ENCODE measurements at places on chromosomes 1 and 21.

- no peak for DNase-seq
Measured at GRCh38 chr1:207606362-207606755, 38.6 kb upstream of the CR1L start.

GRCh38 chr21:33196941-33197374, 32.8 kb upstream of the IFNAR2 start:
- peak; percentile 72 for DNase-seq

DNA sequence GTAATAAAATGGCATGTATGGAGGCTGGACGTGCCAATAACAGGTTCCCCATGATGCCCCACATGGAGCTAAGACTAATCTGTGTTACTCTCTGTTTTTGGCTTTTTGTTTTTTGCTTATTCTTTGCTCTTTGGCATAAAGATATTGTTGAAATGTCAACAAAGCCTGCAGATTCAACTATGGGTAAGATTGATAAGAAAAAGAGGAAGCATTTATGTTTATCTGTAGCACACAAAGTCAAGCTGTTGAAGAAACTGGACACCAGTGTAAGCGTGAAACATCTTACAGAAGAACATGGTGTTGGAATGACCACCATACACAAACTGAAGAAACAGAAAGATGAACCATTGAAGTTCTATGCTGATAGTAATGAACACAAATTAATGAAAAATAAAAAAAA, 402.7 kb downstream of the LTN1 start:
- DNase-seq: no peak

GRCh38 chr1:44237721-44238457, 24.6 kb downstream of the DMAP1 start:
- DNase-seq: peak; percentile 65

GRCh38 chr1:61255358-61255703, 173.0 kb downstream of the NFIA start:
- no peak for DNase-seq

- DNase-seq: no peak
Measured at GRCh38 chr1:3889936-3890335, 10.1 kb downstream of the C1orf174 start.

- no peak for DNase-seq
Measured at GRCh38 chr1:175511496-175511895, 231.9 kb downstream of the TNR start.

- no peak for DNase-seq
Measured at GRCh38 chr1:65048335-65048734, 82.0 kb upstream of the JAK1 start.

DNA sequence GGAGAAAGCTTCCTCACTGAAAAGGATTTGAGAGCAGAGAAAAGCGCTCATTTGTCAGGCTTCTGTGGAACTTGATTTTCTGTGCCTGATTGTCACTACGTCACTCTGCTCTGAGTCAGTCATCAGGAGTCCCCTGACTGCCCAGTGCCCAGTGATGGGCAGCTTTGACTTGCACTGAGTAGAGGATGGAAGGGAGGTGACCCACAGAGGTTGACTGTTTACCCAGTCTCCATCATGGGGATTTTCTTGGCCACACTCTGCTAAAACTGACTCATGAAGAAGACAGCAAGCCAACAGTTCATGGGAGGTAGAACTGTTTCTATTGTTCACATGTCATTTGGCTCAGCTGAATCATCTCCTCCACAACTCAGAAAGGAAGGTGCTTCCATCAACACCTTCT, 82.1 kb upstream of the DUSP10 start:
- peak; percentile 76 for DNase-seq

DNA sequence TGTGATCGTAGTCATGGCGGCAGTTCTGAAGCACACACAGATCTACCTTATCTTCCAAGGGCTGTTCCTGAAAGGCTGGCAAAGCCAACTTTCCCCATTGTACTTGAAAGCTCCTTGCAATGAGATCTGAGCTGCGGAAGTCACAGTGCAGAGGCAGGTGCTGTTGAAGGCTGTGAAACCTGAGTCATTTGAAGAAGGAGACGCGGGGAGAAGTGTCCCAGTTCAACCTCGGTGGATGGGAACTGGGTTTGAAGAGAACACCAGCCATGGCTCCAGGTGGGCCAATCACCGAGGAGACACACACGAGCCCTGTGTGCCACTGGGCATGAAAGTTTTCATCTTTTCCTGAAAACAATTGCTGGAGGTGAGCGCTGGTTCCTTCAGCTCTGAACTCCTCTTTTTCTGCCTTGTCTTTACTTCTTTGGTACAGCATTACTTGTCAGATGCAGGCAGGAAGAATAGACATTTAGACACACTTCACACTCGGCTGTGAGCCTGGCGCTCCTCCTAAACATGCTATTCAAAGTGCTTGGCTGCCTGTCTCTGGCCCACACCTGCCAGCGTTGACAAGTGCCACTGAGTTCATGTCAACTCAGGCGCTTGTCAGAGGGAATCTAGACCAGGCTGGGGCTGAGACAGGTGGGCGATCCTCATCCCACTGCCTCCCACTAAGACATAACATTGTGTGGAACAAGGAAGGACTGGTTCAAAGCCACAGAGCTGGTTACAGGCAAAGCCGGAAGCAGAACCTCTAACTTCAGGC, 25.7 kb upstream of the PDE9A start:
- DNase-seq: no peak

DNA sequence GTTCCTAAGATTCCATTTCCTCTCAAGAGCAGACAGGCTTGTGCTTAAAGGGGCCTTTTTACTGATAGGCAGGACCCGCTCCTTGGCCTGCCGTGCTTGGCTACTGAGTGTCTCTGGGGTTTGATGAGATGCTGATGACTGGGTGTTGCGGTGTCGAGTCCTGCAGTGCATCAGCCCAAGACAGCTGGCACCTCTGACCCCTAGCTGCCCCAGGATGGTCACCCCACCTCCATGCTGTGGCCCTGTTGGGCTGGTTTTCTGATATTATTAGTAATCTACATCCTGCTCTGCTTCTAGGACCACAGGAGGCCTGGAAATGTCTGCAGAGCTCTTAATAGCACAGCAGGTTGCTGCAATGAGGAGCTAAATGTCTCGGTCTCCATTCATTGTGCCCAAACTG, 28.7 kb downstream of the LRRC71 start:
- no peak for DNase-seq

DNA sequence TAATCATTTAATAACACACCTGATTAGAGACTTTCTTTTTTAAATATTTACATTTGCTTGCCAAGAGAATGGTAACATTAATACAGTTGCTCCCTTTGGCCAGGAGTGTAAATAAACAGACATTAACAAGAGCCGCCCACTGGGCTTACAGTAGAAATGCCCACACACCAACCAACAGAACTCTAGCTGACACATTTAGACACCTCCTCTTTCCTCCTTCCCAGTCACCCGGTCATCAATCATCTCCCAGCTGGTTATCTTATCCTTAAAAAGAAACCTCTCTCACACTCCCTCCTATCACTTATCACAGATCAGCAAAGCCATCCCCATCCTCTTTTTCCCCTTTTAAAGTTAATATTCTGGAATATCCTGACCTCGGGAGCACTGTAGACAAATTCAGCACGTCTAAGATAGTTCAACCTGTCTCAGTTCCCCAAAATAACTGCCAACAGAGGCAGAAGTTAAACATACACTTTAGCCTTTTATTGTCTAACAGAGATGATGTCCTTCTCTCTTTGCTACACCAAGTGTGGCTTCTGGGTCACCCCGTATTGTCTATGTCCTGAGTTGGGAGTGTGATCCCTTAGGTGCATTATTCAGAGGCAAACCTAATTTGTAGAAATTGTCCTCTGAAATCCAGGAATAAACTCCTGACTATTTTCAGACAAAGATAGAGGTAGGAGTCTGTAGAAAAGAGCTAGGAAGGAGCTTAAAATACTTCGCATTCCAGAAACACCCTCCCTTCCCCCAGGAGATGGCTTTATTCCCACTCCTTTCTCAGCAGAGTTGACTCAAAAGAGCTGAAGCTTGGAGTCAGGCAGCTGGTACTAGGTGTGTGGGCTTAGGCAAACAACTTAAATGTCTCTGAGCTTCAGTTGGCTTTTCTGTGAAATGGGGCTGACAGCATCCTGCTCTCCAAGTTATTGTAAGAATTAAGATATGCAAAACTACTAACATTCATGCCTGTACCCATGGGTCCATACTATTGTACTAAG, 8.8 kb downstream of the MYCL start:
- DNase-seq: peak; percentile 78

DNA sequence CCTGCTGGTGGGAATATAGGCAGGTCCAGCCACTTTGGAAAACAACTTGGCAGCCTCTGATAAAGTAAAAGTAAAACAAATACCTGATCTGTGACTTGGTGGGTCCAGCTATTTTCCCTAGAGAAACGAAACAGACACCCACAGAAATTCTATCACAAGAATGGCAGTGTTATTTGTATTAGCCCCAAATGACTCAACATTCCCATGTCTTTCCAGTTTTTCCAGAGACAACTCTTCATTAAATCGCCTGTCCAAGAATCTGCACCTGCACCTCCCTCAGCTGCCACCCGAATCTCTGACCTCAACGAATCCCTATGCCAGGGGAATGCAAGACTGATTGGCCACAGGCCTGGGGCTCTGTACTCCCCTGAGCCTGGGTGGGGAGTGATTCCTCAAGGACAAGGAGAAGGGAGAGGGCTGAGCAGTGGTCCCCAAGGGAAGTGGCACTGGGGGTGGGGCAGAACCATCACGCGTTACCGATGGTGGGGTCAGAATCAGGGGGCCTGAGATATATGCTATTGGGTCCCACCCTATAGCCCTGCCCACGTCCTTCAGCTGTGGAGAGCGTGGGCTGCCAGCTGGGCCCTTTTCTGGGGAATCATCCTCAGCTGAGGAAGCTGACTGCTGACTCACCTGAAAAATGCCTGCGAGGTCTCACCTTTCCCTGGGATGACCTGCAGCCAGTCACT, 553.0 kb downstream of the PTPRU start:
- DNase-seq: peak; percentile 16

DNA sequence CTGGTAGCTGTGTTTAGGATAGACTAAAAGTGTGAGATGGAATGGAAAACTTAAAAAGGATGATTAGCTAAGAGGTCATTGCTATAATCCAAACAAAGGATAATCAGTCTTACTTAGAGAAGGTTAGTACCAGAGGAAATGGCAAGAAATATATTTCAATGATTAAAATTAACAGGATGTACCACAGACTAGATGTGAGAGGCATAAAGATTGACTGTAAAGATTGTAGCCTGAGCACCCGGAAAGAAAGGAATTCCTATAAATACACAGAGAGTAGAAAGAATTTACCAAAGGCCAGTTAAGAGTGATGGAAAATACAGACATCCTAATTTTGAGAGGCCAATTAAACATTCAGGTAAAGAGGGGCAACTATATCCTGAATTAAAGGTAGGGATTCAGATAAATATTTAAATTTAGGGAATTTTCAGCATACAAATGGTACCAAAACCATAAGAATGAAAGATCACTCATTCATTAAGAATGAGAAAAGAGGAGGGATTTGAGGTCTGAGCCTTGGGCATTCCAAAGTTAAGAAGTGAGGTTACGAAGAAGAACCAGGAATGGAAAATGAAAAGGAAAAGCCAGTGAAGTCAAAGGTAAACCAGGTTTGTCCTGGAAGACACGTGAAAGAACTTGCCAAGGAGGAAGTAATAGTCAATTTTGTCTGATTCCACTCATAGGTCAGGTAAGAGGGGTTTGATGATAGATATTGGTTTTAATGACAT, 46.4 kb upstream of the RGS1 start:
- no peak for DNase-seq

- peak; percentile 53 for DNase-seq
Measured at GRCh38 chr1:178052650-178053461, 41.0 kb upstream of the RASAL2 start.

DNA sequence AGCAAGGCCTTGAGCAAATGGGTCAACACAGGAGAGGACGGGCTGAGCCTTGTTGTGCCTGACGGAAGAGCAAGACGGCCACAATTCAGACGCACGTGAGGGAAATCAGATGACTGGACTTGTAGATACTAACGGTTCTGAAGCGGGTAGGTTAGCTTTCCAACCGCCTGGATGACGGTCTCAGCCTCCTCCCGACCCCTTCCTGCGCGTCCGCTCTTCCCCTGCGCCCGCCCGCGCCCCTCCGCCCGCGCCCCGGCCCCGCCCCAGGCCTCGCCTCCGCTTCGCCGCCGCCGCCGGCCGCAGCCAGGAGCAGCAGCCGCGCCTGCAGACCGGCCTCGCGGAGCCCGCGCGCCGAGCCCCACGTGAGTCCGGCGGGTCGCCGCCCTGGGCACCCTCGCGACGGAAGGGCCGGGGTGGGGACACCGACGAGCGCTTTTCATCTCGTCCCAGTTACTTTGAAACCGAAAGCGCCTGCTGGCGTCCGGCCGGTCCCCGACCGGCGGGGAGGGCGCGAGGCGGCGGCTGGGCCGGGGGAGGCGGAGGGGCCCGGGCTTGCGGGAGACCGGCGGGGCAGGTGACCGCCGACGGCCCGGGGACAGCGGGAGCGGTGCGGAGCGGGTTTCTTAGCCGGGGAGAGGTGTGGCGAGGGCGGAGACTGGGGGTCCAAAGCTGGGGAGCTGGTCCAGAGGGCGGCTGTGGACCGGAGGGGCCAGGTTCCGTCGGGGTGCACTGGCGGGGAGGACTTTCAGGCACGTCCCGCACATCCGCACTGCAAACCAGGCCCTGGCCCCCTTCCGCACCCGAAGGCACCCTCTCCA, at the start of gene TRAF5:
Gene TRAF5, plus strand, starts transcription at position 306 of the 818 bp plus-strand sequence. CDS start 26,407 bp downstream, outside the sequence.
- peak; percentile 57 for DNase-seq

- DNase-seq: no peak
Measured at GRCh38 chr1:4593106-4593505, 61.3 kb upstream of the AJAP1 start.

- DNase-seq: no peak
Measured at GRCh38 chr1:8641377-8641997, 176.0 kb downstream of the RERE start.

DNA sequence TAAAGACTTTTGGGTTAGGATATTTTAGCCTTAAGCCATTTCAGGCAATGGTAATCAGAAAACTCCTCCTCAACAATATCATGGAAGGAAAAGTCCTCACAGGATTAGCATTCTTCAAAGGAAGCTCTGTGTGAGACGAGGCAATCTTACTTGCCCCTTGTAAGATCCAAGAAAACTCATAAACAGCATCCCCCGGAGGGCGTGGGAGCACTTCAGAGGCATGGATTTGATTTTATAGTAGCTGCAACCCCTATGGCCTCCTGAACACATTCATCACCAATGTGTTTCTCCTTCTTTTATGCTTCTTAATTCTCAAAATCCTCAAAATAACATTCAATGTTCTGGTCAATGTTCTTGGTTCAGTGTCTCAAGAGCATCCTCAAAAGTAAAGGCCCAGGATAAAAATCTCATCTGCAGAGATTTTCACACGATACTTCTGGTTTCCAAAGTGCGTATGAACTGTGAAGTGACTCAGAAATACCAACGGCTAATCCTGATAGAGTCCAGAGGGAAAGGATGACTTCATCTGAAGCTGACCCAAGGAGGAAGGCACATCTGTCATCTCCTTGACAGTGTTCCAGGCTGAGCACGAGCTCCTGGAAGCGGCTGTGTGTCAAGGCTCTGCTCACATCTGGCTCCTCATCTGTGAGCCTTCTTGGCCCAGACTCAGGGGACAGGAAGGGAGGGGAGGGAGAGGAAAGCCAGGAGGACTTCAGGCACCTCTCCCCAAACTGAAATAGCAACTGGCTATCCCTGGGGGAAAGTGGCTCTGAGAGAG, 49.3 kb upstream of the PSEN2 start:
- peak; percentile 98 for DNase-seq

GRCh38 chr21:25709684-25710265, 24.9 kb downstream of the ATP5PF start:
- DNase-seq: no peak

Data from A172 (cell line).